ENCODE measurements at places on chromosomes 11 and 22.

GRCh38 chr11:39412117-39412516 lies 2047.3 kb downstream of the LRRC4C start:
- no peaks in the 10 kb centered on the region for H3K36me3 ChIP-seq
- H3K27me3 ChIP-seq = no peaks in the 10 kb centered on the region
- no peaks in the 10 kb centered on the region for H3K4me1 ChIP-seq
- H3K27ac ChIP-seq = no peak overlapping the region

DNA sequence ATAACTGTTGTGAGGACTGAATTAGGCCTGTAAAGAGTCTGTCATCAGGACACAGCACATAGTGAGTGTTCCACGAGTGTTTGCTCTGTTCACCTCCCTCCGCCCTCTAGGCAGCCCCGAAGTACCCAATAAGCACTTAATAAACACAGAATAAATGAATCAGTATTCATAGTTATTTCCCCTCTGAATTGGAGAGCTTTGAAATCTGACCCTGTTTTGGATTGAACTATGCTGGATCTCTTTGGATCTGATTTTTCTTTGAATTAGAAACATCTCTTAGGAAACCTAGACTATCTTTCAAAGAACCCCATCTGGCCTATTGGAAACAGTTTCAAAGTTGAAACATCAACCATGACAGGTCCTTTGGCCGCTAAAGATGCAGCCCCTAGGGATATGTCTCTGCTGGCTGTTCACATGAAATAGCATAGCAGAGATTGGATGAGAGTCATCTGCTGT lies 615.5 kb downstream of the NTM start:
- H3K4me1 ChIP-seq = no peaks in the 10 kb centered on the region
- H3K27ac ChIP-seq = no peak overlapping the region
- H3K27me3 ChIP-seq = no peaks in the 10 kb centered on the region
- no peak overlapping the region for H3K4me3 ChIP-seq
- H3K36me3 ChIP-seq = no peaks in the 10 kb centered on the region

DNA sequence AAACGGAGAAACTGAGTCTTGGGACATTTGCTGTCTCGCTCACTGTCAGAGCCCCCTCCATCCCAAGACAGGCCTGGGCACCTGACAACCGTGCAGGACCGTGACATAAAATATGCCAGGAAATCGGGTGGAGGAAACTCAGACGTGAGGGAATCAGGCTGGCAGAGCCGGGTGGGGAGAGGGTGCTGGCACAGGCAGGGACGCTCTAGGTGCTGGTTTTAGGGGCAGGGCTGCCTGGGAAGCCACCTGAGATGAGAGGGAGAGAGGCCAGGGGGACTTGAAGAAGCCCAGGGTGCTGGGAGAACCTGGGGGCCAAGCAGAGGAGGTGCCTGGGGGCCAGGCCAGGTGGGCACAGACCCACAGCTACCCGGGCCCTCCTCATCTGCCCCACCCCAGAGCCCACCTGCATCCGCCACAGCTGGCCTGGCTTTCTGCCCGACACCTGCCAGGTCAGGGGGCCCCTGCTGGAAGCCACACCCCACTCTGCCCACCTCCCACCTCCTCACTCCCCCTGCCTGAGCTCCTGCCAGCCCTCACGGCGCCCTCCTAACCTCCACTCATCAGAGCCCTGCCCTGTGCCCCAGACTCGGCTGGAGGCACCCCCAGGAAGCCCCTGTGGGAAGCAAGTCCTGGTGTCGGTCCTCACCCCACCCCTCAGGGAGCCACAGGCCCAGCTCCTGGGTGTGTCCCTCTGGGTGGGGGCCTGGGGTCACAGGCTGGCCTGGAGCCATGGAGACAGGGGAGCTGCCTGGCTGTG lies 27.3 kb upstream of the MUC5AC start:
- no peaks in the 10 kb centered on the region for H3K4me1 ChIP-seq
- H3K4me3 ChIP-seq = no peak overlapping the region
- no peak for DNase-seq
- H3K36me3 ChIP-seq = no peaks in the 10 kb centered on the region
- peaks cover 5% of the 10 kb centered on the region for H3K27me3 ChIP-seq

DNA sequence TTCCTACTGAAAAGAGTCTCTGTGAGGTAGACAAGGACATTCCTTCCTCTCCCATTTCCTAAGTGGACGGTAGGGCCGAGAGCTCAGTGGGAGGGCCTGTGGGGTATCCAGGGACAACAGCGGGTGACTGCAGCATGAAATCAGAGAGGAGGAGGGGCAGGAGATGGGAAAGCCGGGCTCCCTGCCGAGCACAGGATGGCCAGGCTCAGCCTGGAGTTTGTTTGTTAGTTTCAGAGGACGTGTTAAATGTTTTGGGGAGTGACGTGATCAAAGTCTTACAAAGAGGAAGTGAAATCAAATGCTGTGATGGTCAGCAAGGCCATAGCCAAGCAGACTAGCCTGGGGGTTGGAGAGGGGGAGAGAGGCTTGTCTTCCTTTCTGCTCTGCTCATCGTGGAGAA lies 152.7 kb downstream of the ADAMTS15 start:
- H3K36me3 ChIP-seq = no peaks in the 10 kb centered on the region
- DNase-seq = no peak
- H3K27ac ChIP-seq = no peak overlapping the region
- no peaks in the 10 kb centered on the region for H3K4me1 ChIP-seq

DNA sequence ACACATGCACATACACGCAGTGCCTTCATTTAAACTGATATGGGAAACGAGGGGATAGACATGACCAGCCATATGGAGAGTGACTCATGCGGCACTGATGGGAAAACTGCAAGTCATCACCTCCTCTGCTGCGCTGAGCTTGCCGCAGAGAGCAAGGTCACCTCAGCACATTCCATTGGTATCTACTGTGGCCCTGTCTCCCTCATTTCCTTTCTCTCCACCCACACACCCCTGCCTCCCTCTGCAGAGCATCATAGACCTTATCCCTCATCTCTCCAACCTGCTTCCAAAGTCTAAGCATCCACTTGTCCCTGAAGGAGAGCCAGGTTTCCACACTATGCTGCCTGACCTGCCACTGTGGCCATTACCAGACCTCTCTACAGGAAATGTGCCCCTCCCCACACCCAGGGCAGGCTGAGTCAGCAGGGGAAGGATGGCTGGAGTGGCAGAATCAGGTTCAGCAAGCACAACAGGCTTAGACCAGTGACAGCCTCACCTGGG lies 116.9 kb upstream of the SNX19 start:
- H3K27ac ChIP-seq = no peak overlapping the region
- no peak for DNase-seq
- no peaks in the 10 kb centered on the region for H3K27me3 ChIP-seq
- H3K4me3 ChIP-seq = no peak overlapping the region
- no peaks in the 10 kb centered on the region for H3K36me3 ChIP-seq
- H3K4me1 ChIP-seq = no peaks in the 10 kb centered on the region

GRCh38 chr11:57502376-57502775 lies 13.1 kb downstream of the SLC43A1 start:
- H3K4me1 ChIP-seq = no peaks in the 10 kb centered on the region
- peaks cover 8% of the 10 kb centered on the region for H3K36me3 ChIP-seq
- no peak overlapping the region for H3K4me3 ChIP-seq
- H3K27ac ChIP-seq = no peak overlapping the region

Data from activated naive CD4-positive, alpha-beta T cell treated with anti-CD3 and anti-CD28 coated beads, Interleukin-2, amount 10 ng/mL, durations not matched to agents 7 days and 5 days (primary cell).